ENCODE measurements at places on chromosomes 13 and 19. TPM values are rescaled to one million over a fixed set of nuclear protein-coding genes. Genes with fewer than 3 reads are reported as not detected.

APOC1 gene
- total RNA-seq = 7.4 TPM

ATP7B gene
- 16.2 TPM for total RNA-seq

ZNF699 gene
- 16.7 TPM for total RNA-seq

ZNF100 gene
- 7.2 TPM for total RNA-seq

TEX29 gene
- total RNA-seq = not detected

NAA16 gene
- total RNA-seq = 25.4 TPM

LYL1 gene
- total RNA-seq = 2.6 TPM

- DNase-seq = no peak
Observed at GRCh38 chr19:19538061-19538784, at the start of gene CILP2. Gene CILP2, plus strand, starts transcription at chr19:19538265. Its CDS starts 85 bp downstream, at chr19:19538350.

DNA sequence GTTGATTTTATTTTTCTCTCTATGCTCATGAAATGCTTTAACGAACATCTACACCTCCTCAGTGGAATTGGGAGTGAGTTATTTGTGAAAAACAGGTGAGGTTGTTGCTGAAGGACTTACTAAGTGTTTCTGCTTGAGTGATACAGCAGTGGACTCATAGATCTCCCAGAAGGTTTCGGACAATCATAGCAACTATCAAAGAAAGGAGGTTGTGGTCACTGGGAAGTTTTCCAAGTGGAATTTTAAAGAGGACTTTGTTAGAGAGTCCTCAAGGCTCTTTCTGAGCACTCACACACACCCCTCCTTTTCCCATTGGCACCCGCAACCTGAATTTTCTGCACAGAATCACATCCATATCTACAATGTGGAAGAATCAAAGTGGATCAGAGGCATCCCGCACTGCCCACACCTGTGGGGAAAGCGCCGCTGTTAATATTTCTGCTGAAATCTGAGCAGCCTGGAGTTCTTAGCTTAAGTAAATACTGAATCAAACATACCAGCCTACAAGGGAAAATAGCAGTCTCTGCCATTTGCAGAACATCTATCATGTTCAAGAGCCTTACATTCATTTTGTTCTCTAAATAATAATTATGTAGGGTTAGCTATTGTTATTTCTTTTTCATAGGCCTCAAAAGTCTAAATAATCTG, 719.4 kb downstream of the DIAPH3 start:
- DNase-seq = no peak

- peak; percentile 64 for DNase-seq
Observed at GRCh38 chr19:35267353-35267817, 1.4 kb upstream of the USF2 start.

DNA sequence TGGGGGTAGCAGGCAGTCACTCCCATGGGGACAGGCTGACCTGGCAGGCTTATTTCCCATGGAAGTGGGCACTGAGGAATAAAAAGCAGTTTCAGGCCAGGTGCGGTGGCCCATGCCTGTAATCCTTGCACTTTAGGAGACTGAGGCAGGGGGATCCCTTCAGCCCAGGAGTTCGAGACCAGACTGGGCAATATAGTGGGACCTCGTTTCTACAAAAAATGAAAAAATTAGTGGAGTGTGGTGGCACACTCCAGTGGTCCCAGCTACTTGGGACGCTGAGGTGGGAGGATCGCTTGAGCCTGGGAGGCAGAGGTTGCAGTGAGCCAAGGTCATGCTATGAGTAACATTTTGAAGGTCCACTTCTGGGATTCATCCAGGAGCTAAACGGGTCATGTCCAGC, 6.0 kb downstream of the GJB2 start:
- DNase-seq = no peak

- no peak for DNase-seq
Observed at GRCh38 chr19:43078311-43078710, 4.2 kb downstream of the PSG2 start.

- no peak for DNase-seq
Observed at GRCh38 chr13:20230913-20231838, 943 bp downstream of the GJB6 start.

GRCh38 chr13:77222000-77222690, 104.7 kb downstream of the MYCBP2 start:
- no peak for DNase-seq

- no peak for DNase-seq
Observed at GRCh38 chr13:89750371-89750770, 1597.1 kb upstream of the MIR17HG start.

- no peak for DNase-seq
Observed at GRCh38 chr13:48776401-48776800, 122.7 kb downstream of the CYSLTR2 start.

DNA sequence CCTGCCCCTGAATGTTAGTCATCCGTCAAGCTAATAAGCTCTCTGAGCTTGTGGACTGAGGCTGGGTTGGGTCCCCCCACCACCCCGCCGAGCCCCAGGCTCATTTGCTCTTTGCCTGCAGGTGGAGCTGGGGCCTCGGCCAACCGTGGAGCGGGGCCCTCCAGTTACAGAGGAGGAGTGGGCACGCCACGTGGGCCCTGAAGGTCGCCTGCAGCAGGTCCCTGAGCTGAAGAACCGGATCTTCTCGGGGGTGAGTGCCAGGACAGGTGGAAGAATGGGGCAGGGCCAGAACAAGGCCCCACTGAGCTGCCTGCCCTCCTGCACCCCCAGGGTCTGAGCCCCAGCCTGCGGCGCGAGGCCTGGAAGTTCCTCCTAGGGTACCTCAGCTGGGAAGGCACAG, 5.1 kb downstream of the TBC1D17 start:
- DNase-seq = no peak

- no peak for DNase-seq
Observed at GRCh38 chr19:10138879-10139795, 19.4 kb upstream of the EIF3G start.

DNA sequence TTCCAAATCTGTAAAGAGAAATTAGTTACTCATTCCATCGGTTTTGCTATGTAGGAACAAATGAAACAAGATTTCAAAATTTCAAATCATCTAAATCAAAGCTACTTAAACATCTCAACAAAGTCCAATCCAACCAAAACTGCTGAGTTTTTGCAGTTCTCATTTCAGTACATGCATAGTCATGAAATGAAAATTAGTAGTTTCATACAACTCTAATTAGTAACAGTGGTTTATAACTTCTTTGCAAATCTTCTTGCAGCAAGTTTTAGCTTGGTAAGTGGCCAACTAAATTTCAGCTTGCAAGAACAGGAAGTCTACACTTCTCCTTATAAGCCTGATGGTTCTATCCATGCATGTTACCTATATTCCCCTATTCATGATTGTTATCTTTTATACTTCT, 75.6 kb downstream of the SPRY2 start:
- DNase-seq = no peak

DNA sequence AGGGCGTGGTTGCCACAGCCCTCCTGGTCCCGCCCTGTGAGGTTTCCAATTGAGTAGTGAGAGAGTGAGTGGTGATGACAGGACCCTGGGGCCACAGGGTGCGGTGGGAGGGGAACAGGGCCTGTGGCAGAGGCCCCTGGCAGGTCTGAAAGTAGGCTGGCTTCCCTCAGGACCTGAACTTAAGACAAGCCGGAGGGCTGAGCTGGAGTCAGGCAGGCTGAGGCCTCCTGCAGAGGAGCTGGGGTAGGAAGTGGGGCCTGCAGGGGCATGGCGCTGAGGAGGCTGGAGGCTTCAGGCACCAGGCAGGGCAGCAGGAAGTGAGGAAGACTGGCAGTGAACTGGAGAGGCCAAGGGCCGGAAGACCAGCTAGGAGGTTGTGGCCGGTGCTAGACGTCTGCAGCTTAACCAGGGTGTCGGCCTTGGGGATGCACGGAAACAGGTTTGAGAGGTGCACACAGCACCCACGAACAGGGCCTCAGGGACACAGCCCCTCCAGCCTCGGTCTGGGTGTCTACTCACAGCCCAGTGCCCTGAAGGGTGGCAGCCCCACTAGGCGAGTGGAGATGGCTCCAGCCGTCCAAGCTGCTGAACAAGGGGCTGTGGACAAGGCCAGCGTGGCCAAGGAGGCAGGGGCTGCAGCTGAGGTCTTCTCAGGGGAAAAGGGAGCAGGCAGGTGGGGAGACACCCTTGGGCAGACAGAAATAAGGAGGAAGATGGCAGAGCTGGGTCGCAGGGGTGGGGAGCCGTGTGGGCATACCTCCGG, 17.8 kb downstream of the POP4 start:
- DNase-seq = no peak

DNA sequence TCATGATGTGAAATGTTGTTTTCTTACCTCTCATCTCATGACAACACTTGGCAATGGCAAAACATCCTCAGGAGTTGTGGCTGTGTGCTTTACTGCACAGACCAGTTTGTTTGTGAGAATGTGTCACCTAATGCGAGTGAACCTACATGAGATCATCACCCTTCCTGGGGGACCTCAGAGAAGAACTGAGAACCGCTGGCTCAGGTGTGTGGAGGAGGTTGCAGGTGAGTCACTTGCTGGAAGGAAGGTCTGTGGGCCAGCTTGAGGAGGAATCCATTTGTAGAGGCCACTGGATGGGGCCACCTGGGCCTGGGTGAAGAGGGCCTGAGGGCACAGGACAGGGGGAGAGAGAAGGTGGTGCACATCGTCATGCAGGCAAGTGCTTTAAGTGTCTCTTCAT, 3.0 kb upstream of the CEACAM1 start:
- DNase-seq = no peak

DNA sequence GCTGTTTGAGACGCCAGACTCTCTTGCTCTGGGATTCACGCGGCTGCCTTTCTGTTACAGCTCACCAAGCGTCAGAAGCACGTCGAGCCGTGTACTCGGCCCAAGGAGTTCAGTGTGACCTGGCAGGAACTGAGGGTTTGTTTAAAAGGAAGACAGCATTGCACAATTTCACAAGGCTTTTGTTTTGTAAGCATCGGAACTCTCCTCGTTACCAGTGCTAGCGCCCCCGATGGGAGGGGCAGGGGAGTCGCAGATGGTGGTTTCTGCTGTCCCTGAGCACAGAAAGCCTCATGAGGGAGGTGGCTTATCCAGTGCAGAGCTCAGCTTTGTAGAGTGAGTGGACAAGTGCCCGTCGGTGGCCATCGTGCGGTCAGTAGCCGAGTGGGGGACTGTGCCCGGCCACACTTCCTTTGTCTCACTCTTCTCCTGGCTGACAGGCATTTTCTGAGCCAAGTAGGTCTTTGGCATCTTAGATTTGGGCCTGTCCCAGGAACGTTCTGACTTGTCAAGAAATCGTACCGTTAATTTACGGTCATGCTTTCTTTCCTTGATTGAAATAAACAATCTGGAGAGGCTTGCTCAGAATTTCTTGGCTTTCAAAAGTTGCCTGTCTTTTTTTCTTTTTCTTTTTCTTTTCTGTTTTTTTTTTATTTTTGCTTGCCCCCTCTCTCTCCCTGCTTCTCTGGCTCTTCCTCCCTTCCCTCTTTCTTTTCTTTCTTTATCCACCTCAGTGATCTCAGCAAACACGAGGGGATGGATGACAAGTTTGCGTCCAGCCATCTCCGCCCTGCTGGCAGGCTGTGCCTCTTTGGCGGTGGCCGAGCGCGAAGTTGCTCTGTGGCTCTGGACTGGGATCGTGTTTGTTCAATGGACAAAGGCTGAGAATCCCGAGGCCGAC, 7.7 kb downstream of the KDM4B start:
- peak; percentile 88 for DNase-seq

- no peak for DNase-seq
Observed at GRCh38 chr19:35501684-35502083, 11.4 kb upstream of the KRTDAP start.
